ENCODE measurements at places on chromosomes 3 and 15.

GRCh38 chr3:53834429-53835095, 11.7 kb downstream of the CHDH start:
- no peak for DNase-seq

DNA sequence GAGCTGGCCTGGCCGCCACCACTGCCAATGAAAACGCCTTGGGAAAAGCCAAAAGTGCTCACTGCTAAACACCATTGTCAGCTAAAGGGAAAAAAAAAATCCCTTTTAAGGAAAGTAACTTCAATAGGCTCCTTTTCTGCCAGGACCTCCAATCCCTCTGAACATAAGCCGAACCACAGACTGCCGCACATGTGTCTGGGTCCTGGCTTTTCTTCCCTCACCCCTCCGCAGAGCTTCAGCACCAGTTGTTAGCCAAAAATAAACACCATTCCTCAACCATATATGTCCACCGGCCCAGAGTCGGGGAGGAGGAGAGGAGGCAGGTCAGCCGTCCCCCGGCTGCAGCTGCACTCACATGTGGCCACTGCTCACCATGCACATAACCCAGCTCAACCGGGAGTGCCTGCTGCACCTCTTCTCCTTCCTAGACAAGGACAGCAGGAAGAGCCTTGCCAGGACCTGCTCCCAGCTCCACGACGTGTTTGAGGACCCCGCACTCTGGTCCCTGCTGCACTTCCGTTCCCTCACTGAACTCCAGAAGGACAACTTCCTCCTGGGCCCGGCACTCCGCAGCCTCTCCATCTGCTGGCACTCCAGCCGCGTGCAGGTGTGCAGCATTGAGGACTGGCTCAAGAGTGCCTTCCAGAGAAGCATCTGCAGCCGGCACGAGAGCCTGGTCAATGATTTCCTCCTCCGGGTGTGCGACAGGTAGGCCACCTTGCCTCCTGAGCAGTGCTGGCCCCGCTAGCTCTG, at the start of gene FBXL22:
Gene FBXL22 (plus strand): TSS at position 350 of the 753 bp plus-strand sequence. CDS start 6 bp downstream, at position 356.
- DNase-seq: no peak

DNA sequence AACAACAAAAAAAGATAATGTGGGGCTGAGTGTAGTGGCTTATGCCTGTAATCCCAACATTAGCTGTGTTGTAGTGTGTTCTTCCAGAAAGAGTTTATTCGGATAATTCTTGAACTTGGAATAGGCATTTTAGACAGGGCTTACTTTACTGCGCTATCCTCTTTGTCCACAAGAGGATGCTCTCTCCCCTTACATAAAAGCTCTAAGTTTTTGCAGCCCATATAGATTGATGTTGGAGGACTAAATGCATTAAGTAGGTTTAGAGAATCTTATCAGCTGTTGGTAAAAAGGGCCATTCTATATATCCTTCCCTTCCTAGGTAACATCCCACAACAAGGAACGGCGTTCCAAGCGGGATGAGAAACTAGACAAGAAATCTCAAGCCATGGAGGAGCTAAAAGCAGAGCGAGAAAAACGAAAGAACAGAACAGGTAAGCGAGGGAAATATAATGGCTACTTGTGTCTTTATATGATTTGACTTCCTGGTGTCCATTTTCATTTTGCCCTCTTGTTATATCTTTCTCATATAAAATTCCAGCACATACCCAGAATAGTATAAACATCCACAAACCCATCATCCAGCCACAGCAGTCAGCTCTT, 27.8 kb upstream of the ITPKA start:
- DNase-seq: peak; percentile 0

DNA sequence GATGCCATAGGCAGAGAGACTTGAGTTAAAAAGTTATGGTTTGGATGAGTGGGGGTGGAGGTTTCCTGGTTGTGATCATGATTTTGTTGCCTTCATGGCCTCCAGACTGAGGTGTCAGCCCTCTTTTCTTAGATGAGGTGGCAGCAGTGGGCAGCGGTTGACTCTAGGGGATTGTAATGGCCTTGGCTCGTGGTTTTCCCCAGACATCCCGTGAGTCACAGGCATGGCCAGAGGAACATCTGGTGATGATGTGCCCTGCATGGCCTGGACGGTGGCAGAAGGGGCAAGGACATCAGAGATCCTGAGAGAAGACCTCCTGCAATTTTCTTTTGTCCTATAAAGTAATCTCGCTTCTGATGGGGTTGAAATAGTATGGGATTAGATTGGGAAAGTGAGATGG, 12.4 kb downstream of the RETNLB start:
- no peak for DNase-seq

GRCh38 chr15:77864211-77865105, 213.1 kb downstream of the TBC1D2B start:
- DNase-seq: no peak
